ENCODE measurements at places on chromosomes 6 and 20.

GRCh38 chr6:130473886-130474285, 108.1 kb downstream of the TMEM200A start:
- no peak for DNase-seq

GRCh38 chr6:1285556-1285955, 26.3 kb upstream of the FOXQ1 start:
- no peak for DNase-seq

GRCh38 chr6:158573542-158573931, 13.6 kb downstream of the TMEM181 start:
- no peak for DNase-seq

- DNase-seq, result no peak
Observed at GRCh38 chr6:42870145-42870936, 9.1 kb upstream of the RPL7L1 start.

- no peak for DNase-seq
Observed at GRCh38 chr6:83307849-83308248, 114.7 kb downstream of the RWDD2A start.

DNA sequence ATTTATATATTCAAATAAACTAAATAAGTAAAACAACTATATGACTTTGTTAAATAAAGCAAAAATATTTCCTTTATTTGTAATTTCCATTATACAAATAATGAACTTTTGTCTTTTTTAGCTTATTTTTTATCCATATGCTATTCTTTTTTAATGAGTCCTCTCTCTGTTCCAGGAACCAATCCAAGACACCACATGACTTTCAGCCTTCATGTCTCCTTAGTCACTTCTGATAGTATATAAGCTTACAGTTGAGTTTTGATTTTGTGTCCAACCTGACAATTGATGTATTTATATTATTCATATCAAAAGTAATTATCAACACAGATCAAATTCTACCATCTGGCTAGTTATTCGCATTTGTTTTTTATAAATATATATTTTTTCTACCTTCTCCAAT, 582.3 kb upstream of the GJE1 start:
- no peak for DNase-seq
